ENCODE measurements at places on chromosomes 13 and 19.

- peak; percentile 60 for DNase-seq
These were observed 47.8 kb downstream of the PEPD start for GRCh38 chr19:33473653-33474305.

DNA sequence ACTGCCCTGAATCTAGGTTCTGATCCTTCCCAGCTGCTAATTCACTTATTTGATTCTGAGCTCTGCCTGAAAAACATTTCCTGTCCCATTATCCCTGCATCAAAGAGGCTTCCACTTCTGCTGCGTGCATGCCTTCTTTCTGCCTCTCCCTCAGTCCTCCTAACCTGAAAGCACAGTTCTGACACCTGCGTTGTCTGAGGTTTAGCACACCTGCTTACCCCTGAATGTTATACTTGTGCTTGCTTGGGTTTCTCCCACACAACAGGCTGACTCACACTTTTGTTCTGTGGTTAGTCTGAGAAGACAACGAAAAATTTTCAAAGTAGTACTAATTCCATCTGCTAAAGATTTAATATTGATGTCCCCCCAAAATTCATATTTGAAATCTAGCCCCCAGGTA is 3.1 kb upstream of the SOHLH2 start:
- DNase-seq = no peak

DNA sequence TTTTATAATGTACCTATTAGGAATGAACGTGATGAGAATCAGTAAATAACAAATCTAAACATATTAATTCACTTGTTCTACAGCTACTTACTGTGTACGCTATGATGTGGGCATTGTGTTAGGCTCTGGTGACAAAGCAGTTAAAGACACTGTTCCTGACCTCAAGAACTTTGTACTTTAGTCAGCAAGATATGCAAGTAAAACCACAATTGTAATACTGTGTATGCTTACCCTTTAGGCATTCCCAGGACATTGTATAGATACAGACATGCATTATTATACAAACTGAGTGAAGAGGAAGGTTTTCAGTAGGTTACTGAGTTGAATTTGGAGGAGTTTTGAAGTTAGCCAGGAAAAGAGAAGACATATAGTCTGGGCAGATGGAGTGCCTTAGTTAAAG is 435.8 kb downstream of the HS6ST3 start:
- DNase-seq = no peak

- no peak for DNase-seq
These were observed 1.3 kb upstream of the SPACA6 start for GRCh38 chr19:51691584-51692428.
